ENCODE measurements at places on chromosomes 13 and 19. TPM values are rescaled to one million over a fixed set of nuclear protein-coding genes. Genes with fewer than 3 reads are reported as not detected.

Gene MATK
- polyA plus RNA-seq = 0.90 TPM

Gene OXGR1
- 3.6 TPM for polyA plus RNA-seq

DNA sequence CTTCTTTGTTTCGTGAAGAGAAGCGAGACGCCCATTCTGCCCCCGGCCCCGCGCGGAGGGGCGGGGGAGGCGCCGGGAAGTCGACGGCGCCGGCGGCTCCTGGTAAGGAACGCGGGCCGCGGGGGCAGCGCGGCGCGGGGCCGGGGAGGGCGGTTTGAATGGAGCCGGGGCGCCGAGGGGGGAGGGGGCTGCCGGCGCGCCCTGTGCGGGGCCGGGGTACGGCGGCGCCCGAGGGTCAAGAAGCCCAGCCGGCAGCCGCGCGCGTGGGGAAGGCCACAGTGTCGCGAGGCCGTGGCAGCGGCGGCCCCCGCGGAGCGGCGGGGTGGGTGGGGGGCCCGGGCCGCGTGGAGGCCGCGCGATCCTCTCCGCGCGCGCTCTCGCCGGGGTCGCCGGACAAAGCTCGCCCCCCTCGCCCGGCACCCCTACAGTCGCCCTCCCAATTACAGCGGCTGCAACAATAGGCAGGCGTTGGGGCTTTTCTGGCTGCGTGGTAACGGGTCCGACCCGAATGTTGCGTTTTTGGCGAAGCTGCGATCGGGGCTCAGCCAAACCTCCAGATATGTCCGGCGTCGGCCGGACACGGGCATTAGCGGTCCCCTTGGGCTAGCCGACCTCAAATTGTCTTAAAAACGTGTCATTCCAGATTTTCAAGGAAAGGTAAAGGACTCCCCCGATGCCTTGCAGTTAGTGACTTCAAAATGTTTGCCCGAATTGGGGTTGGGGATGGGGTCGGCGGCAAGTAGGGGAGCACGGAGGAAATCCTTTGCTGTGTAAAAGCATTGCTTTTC is 437 bp downstream of the SMARCA4 start:
- DNase-seq = peak; percentile 49

- DNase-seq = no peak
Observed at GRCh38 chr19:4814625-4815425, 16.7 kb downstream of the TICAM1 start.

- DNase-seq = no peak
Observed at GRCh38 chr19:4745986-4746385, 22.3 kb upstream of the DPP9 start.

- no peak for DNase-seq
Observed at GRCh38 chr13:112674412-112675365, 15.1 kb upstream of the ATP11A start.

DNA sequence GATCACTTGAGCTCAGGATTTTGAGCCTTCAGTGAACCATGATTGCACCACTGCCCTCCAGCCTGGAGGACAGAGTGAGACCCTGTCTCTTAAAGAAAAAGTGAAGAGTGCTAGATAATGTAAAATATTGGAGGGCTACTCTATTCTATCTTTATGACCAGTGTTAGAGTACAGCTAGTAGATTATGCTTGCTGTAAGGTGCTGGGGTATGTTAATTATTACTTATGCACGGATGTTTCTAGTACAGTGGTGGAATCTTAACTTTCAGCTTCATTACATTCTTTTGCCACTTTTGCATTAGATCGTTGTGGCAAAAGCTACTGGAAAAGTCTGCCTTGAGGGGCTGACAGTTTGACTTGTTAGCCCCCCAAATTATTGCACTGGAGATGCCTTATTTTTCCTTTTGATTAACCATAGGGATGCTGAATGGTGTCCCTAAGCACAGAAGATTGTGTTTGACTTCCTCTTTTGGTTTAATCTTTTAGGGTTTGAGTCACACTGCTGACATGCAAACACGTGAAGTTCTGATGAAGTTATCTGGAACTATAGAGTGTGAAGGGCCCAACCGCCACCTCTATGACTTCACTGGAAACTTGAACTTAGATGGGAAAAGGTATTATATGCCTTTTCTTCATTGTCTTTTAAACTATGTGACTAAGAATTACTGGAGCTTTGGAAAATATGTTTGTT is 169.8 kb downstream of the ATP8A2 start:
- DNase-seq = no peak
